ENCODE measurements at places on chromosomes 12 and 14.

GRCh38 chr14:72275242-72275641 lies 343.0 kb downstream of the RGS6 start:
- no peak for DNase-seq

- no peak for DNase-seq
Measured at GRCh38 chr14:81989211-81989610, 455.6 kb upstream of the SEL1L start.

DNA sequence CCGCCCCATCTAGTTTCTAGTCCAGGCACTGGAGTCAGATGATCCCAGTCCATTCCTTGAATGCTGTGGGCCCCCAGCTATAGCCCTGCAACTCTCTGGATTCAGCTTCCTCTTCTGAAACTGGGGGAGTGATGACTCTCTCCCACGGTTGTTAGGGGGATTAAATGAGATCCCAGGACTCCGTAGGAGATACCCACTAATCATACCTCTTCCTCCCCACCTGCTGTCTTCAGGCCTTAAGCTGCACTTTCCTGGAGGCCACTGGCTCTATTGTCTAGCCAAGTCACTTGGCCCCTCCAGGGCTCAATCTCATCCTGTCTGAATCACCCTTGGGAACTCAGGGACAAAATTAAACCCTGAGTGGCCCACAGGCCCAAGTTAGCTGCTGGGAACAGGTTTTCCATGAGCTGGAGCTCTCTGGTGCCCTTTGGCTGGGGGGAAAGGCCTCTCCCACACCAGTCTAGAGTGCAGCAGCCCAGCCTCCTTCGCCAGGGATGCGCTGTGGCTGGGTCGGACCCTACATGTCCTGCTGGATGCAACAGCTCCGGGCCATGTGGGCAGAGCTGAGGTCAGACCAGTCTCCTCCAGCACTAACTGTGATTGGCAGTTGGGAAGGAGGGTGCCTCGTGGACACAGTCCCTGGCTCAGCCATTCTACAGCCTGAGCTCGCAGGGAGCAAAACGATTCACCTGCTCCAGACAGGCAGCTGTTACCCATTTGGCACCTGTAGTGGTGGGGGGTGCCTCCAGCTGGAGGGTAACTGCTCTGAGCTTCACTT lies 6.0 kb upstream of the ASB2 start:
- no peak for DNase-seq

DNA sequence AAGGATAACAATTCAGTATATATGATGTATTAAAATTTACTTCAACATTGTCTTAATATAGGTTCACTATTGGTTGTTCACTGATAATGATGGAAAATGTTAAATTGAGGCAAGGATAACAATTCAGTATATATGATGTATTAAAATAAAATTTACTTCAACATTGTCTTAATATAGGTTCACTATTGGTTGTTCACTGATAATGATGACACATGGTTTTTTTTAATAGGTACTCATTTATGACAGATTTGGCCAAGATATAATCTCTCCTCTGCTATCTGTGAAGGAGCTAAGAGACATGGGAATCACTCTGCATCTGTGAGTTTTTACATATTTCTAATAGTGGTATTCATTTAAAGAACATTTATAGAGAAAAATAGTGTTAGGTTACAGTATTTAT lies 8.1 kb downstream of the SCFD1 start:
- no peak for DNase-seq

DNA sequence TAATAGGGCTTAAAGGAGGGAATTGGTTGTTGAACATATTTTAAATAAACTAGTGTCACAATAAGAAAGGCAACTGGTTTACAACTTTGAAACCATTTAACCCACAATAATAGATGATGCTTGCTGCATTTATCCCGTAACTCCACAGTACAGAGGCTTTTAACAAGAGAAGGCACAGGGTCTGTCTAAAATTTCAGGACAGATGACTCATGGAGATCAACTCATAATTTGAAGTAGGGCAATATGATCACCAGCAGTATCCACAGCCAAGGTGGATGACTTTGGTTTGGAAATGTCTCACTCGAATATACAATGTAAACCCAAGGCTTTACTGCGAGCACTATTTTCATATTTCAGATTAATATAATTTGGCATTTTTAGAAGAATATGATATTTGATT lies 340.2 kb downstream of the LRIG3 start:
- no peak for DNase-seq

DNA sequence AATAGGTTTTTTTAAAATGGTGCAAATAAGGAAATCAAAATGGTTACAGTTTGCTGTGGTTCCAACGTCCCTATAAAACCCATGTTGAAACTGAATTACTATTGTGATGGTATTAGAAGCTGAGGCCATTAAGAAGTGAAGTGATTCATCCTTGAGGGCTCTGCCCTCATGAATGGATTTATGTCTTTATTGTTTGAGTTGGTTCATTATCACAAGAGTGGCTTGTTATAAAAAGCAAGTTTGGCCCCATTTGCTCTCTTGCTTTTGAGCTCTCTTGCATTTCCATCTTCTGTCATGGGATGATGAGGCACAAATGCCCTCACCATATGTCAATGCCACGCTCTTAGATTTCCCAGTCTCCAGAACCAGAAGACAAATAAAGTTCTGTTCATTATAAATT lies 62.3 kb downstream of the PRKD1 start:
- no peak for DNase-seq

GRCh38 chr12:124508381-124509079 lies 58.9 kb downstream of the NCOR2 start:
- DNase-seq: no peak

- no peak for DNase-seq
Measured at GRCh38 chr14:96783915-96784224, 13.3 kb upstream of the VRK1 start.

- no peak for DNase-seq
Measured at GRCh38 chr12:88934163-88934747, 354.0 kb upstream of the KITLG start.

GRCh38 chr12:52616680-52617402 lies 1.5 kb downstream of the KRT73 start:
- DNase-seq: no peak

DNA sequence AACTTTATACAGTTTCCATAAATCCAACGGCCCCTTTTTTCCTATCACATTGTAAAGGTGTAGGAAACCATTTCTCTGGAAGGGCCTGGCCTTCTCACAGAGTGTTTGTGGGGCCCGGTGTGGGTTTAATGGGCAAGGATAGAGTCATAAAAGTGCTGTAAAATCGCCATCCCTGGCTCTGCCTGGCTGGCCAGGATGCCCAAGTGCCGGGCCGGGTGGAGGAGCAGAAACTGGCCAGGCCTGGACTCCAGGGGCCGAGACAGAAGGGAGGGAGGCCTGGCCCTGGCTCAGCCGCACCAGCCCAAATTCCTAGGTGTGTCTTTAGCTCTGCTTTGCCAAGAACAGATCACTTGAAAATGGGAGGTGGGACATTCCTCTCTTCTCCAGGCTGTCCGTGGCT lies 77.1 kb upstream of the DICER1 start:
- DNase-seq: no peak

- DNase-seq: no peak
Measured at GRCh38 chr12:70983692-70984091, 63.2 kb upstream of the PTPRR start.

DNA sequence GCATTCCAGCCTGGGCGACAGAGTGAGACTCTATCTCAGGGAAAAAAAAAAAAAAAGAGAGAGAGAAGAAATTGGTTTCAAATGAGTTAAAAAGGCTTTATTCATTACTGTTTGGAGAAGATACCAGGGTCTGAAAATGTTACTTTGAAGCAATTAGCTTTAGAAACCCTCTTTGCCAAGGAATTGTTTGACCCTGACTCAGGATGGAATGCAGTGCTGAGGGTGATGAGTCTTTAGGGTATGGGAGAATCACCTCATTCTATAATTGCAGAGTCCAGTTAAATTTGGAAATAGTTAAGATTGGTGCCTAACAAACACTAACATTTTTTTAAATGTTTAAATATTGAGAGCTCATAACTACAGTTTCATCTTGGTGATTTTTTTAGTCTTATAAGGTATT lies 13.3 kb downstream of the RAP1B start:
- DNase-seq: no peak

GRCh38 chr14:56482310-56482911 lies 97.2 kb upstream of the TMEM260 start:
- peak; percentile 31 for DNase-seq

GRCh38 chr14:20610002-20610765 lies 19.0 kb upstream of the RNASE12 start:
- DNase-seq: peak; percentile 65

DNA sequence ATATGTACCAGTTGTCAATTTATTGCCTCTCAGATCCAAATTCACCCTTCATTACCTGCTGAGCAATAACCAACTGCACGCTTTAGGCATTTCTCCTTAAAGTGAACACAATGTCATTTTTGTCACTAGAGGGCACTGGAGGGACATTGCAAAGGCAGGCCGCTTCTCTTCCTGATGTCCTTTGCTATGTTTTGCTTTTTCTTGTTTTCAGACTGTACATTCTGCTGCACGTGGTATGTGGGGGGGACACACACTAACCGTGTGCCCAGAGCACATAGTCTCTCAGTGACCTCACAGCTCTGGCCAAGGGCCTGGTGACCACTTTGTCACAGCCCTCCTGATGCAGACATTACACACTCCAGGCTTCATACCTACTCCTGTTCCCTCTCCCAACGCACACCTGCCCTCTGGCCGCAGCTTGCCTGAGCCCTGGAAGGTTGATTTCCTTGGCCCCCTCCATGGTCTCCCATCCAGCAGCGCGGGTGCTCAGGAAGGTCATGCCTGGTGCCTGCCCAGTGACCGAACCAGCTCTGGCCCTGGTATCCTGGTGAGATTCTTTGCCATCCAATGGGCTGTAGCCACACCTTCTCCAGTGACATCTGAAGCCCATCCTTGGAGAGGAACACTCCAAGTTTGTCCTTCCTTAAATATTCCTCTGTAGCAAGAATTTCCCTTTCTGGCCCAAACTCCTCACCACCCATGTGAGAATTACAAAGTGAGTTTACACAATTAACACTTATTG lies 39.9 kb downstream of the MYO1H start:
- peak; percentile 24 for DNase-seq

GRCh38 chr14:34361504-34362011 lies 100.5 kb downstream of the SPTSSA start:
- no peak for DNase-seq

DNA sequence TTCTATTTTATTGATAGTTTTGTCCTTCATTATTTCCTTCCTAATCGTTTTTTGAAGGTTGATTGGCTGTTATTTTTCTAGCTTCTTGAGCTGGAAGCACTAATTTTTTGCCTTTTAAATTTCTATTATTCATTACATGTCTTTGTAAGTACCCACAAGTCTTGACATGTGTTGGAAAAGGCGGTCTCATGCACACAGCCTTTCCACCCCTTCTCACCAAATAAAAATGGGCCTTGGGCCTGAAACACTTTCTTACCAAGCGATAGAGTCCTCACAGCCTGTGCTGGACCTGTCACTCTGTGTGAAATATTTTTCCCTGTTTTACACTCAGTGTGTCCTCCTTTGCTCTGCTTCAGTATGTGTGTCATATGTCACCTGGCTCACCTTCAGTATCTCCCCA lies 9.9 kb downstream of the ETNK1 start:
- no peak for DNase-seq

- DNase-seq: no peak
Measured at GRCh38 chr12:122352394-122352793, 70.1 kb downstream of the CLIP1 start.

DNA sequence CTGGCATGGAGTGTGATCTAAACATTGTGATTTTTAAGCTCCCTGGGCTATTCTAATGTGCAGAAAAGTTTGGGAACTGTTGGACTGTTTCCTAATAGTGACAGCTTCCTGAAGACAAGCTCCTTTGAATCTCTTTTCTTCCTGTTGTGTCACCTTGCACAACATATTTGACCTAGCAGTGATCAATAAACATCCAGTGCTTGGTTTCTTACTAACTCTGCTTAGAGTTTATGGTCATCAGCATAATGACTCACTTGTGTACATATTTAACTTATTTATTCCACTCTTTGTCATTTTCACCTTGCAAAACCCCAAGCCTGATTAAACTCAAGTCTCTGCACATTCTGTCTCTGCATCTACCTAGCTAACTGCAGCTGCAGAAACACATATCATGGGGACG lies 27.3 kb upstream of the TBC1D30 start:
- no peak for DNase-seq

DNA sequence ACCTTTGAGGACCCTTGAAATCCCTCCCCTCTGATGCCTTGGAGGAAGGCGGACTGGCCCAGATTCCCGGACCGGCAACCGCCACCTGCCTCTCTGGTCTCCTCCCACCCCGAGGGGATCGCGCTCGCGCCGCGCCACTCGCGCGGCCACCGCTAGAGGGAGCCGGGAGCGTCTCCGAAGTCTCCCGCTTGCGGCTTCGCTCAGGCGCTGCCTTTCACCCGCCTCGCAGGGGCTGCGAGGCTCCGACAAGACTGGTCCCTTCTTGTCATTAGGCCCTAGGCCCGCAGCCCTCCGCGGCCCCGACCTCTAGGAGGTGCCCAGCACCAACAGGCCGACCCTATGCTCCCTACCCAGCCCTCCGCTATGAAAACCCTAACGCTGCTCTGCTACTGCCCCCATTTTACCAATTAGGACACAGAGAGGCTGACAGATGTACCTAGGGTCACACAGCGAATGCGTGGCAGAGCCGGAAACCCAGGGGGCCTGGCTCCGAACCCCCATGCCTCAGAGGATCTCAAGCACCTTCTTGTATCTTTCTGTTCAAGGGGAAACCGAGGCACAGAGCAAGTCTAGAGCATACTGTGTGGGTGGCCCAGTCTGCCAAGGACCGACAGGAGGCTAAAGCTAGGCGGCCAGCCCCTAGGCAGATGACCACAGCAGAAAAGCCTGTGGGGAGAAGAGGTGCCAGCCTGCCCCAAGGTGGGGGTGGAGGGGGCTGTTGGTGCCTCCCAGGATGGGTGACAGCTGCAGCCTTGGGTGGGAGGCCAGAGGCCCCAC lies 21.4 kb upstream of the VSX2 start:
- peak; percentile 61 for DNase-seq

GRCh38 chr14:63725786-63726460 lies 1.9 kb downstream of the SGPP1 start:
- DNase-seq: no peak

DNA sequence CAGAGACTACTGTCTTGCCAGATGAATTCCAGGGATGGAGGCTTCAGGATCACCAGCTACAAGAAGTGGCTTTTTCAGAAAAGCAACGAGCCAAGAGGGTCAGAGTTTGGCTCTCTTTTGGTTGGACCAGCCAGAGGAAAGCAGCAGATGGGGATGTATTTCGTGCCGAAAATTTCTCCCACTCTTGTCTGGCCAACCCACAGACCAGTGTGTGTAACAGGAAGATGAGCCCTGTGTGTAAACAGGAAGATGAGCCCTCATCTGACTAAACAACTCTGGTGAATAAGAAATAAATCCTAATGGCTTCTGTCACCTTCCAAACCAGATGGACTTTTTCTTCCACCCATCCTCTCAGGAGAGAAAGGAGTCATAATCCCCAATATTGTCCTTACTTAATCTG lies 13.1 kb downstream of the GPR68 start:
- DNase-seq: no peak

- DNase-seq: no peak
Measured at GRCh38 chr12:68510397-68510796, 100.3 kb upstream of the RAP1B start.

- DNase-seq: no peak
Measured at GRCh38 chr12:130119241-130119861, 42.9 kb upstream of the FZD10 start.

- DNase-seq: no peak
Measured at GRCh38 chr14:102668291-102668873, 75.9 kb downstream of the RCOR1 start.

GRCh38 chr14:100585448-100586152 lies 1.6 kb downstream of the BEGAIN start:
- DNase-seq: no peak

- no peak for DNase-seq
Measured at GRCh38 chr12:112169161-112169872, 44.0 kb downstream of the TRAFD1 start.

Data from NCI-H1930 (cell line).